ENCODE measurements at places on chromosomes 2 and 18.

DNA sequence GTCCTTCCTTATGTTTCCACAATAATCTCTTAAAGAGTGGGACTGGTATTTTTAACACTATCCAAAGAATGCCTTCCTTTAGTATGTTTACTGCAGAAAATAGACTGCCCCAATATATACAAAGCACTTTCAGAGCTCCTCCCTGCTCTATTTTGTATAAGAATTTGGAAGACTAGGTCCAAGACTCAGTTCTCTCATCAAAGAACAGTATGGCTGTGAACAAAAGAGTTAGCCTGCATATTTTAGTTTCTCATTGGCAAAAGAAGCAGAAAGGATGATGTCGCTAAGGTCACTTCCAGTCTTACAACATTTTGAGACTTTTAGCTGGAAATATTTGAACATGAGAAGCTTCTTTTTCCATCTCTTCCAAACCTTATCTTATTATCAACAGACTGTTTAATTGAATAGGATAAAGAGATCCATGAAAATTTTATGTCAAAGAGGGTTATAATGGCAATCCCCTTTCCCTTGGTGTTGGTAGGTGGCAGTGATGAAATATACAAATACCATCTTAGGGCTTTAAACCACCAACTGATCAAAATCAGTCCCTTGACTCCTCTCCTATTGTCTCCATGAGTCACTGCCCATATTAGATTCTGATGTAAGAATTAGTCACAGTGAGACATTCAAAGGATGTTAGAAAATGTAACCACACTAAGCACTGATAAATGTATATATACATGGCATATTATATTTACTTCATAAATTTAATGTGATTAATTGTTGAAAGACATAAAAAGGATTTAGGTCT lies 266.9 kb upstream of the DSEL start:
- DNase-seq: no peak

DNA sequence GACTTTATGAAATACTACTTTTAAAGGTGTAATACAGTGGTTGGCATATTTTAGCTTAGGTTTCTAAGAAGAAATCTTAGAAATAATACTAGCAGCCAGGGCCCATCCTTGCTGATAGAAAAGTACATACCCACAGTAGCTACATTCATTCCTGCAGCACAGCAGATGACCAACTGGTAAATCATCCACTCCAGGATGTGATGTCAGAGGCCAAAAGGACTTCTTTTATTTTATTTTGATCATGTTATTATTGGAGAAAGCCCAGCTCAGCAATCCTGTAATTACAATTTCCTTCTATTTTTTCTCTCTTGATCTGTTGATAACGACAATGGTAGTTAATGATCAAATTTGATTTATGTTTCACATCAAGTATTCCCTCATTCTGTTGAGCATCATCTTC lies 18.0 kb upstream of the TTN start:
- DNase-seq: no peak

GRCh38 chr2:66575625-66576310 lies 140.8 kb downstream of the MEIS1 start:
- no peak for DNase-seq

DNA sequence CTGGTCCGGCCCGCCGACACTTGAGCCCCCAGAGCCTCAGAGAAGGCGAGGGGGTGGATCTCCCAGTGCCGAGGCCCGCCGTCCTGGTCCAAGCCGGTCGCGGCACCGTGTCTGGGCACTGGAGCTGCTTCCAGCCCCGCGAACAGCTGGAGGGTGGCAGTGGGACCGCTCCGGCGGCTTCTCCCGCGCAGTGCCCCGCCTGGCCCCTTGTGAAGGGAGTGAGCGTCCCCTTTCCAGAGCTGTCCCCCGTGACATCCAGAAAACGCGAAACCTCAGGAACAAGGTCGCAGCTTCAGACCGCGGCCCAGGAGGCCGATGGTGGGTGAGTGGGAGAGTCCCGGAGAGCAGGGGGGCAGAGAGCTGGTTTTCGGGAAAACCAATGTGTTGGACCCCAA lies 579 bp upstream of the EMX1 start:
- DNase-seq: no peak

DNA sequence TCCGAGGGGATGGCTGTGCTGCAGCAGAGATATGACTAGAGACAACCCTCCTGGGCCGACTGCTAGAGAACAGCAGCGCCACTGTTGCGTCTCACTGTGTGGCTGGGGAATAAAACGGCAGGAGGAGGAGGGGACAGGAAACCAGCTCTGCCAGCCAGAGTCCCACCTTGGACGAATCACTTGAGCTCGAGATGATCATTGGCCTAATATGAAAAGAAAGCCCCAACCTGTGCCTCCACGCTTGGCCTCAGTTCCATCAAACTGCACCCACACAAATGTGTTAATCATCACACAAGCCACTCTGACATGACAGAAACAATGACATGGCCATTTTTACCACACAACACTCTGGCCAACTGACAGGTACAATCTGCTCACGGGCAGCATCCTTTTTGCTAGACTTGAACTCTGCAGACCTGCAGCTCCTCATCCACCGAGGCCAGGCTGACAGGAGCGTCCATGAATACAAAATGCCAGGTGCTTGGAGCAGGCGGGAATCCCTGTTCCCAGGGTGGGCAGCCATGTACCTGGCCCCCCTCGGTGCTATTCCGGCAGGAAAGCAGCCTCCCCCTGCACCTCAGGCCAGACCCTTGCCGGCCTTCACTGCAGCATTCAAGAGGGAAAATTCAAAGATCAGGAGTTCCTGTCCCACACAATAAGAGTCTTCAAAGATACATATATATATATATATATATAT lies 52.3 kb downstream of the PARD6G start:
- no peak for DNase-seq

- DNase-seq: no peak
These were observed 59.9 kb downstream of the TNP1 start for GRCh38 chr2:216799873-216800431.

DNA sequence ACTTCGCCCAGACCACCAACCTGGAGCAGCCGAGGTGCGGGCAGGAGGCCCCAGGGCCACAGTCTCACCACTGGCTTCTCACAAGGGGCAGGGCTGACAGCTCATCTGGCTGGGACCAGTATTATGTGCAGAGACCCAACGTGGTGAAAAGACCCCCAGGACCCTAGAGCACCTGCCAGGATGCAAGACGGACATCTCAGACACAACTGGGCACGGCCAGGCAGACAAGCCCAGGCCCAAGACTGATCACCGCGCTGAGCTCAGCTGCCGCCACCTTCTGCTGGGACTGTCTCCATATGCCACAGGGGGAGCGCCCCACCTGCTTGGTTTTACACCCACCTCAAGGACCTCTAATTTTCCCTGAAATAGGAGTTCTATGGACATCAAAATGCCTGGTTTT lies 23.2 kb downstream of the HDAC4 start:
- no peak for DNase-seq

- DNase-seq: no peak
These were observed 20.9 kb upstream of the CFAP36 start for GRCh38 chr2:55498582-55498981.

- no peak for DNase-seq
These were observed 2.3 kb downstream of the MYO1B start for GRCh38 chr2:191247381-191248057.

DNA sequence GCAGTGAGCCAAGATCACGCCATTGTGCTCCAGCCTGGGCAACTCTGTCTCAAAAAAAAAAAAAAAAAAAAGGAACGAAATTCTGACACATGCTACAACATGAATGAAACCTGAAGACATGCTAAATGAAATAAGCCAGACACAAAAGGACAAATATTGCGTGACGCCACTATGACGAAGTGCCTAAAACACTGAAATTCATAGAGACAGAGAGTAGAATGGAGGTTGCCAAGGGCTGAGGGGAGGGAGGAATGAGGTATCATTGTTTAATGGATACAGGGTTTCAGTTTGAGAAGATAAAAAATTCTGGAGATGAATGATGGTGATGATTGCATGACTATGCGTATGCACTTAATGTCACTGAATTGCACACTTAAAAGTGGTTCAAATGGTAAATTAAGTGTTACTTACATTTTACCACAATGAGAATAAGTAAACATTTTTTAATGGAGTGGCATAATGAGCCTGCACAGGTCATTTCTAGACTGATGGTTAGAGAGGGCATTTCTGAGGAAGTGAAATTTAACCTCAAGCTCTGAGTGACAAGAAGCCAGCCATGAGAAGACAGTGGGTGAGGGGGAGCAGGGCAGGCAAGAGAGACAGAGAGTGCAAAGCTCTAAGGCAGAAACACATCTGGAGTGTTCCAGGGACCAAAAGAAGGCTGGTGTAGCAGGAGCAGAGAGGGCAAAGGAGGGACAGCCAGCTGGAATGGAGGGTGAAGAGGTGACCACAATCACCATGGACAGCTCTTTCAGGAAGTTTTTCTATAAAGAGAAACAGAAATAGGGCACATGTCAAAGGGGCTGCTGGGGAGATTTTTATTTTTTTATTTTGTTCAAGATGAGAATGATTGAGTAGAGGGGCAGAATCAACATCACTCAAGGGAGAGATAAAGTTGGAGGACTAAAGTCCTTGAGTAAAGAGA lies 20.6 kb upstream of the EXOC6B start:
- DNase-seq: no peak

GRCh38 chr2:30759481-30759880 lies 47.8 kb downstream of the CAPN13 start:
- DNase-seq: no peak

Data from T-helper 22 cell (primary cell).